ENCODE measurements at places on chromosomes 13 and 19.

- DNase-seq, result no peak
These were observed 31.6 kb downstream of the AP1M1 start for GRCh38 chr19:16229322-16229641.

DNA sequence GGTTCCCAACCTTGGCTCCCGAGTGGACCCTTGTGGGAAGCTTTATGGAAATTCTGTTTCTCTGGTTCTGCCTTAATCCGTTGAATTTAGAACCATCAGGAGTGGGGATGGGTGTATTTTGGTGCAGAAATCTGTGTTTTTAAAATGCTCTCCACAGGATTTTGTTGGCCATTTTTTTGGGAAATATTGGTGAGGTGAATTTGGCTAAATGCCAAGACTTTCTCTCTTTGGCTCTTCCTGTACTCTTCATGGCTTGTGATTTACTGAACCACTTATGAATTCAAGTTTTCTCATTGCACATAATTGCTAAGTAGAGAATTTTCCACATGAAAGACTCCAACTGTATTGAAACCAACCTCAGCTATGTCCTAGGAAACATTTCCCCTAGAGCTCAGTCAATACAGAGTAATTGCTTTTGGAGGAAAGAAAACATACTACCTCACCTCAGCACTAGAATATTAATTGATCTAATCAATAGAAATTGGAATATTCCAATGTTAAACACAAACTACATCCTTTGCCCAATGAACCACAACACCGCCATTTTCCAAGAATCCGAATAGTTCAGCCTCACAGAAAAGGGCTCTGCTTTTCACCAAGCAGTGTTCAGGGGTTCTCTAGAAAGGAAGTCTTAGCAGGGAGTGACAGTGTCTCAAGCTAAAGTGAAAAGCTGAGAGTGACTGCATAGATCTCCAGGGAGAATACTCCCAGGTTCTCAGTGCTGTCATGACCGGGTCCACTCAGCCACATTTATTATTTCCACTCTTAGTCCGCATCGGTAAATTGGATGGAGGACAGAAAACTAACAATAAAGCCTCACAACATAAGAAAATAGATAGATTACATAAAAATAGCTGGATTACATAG, 60.3 kb downstream of the ERCC5 start:
- no peak for DNase-seq

DNA sequence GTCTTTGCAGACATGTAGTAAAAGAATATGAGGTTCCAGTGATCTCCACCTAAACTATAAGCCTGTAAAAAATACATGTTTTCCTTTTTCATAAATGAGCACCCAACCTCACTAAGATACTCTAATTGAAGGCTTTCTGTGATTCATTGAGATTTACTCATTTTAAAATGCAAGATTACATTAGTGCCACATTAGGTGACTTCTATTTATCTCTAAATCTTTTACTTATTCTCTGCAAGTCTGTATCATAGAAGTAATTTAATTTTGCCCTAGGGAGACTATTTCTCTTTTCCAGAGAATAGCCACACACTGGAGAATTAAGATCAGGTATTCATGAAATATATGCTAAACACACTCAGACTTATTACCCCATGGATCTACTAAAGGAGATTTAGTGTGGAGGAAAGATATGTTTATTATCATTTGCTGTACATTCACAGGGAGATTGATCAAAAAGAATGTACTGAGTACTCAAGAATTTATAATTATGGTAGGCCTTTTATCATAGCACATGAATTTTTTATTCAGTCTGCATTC, 290.2 kb upstream of the ATXN8OS start:
- no peak for DNase-seq

GRCh38 chr19:5651361-5651760, 28.5 kb downstream of the SAFB start:
- no peak for DNase-seq

GRCh38 chr13:59879281-59879680, 284.4 kb downstream of the DIAPH3 start:
- no peak for DNase-seq

DNA sequence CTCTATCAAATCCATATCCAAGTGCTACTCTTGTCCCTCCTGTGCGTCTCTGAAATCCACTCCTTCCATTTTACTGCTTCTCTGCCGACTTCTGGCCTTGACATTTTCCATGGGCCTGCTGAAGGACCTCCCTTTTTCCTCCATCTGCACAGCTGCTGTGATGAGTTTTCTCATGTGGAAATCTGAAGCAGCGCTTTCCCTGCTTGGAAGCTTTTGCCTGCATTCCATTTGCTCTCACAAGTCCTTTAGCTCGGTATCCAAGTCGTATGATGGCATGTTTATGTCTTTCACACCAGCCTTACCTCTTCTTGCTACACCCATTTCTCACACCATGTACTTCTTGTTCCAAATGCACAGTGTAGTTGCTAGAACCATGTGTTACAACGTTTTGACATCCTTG, 328.2 kb downstream of the GPC5 start:
- DNase-seq, result no peak

DNA sequence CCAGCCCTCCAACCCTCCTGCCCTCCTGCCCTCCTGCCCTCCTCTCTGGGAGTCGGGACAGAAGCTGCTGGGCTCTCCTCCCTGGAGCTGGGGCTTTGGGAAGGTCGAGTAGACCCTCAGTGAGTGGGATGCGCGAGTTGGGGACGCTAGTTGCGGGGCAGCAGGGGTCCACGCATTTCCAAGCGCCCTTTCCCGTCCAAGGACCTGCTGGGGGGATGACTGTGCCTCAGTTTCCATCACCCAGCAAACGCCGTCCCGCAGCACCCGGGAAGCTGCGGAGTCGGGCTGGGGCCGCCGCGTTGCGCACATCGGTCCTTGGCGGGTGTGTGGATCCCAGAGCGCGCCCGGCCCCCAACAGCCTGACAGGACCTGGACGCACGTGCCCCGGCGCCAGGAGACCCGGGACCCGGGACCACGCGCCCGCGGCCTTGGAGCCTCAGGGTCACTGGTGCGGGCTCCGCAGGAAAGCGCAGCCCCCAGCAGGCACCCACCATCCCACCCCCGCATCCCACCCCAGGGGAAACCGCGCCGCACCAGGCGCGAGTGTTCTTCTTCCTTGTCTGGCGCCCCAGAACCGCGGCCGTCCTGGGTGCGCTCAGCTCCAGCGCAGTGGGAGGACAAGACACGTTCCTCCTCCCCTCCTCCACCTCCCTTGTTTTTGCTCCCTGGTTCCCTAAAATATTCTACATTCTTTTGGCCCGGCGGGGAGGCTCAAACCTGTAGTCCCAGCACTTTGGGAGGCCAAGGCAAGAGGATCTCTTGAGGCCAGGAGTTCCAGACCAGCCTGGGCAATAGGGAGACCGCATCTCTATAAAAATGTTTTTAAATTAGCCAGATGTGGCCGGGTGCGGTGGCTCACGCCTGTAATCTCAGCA, 9.2 kb downstream of the ONECUT3 start:
- no peak for DNase-seq

DNA sequence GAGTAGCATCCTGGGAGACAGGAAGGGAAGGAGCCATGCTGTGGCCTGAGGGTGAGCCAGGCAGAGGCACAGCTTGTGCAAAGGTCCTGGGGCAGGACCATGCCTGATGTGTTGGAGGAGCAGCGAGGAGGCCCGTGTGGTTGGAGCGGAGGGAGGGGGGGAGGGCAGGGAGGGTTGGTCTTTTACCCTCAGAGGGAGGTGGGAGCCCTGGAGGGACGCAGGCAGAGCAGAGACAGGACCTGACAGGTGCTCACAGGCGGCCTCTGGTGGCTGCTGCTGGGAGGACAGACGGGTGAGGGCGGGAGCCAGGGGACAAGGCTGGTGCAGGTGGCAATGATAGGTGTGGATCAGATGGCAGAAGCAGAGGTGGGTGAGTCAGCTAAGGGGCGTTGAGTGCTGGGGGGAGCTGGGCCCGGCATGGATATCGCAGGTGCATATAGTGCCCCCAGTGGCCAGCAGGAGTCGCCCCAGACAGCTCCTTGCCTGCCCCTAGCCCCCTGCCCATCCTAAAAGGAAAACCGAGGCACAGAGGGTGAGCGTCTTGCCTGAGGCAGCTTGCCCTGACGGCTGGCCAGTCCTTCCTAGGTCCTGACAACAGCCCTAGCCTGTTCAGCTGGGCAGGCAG, 9.8 kb upstream of the GNA15 start:
- DNase-seq, result peak; percentile 32

GRCh38 chr13:113729187-113730019, 29.6 kb upstream of the TMEM255B start:
- DNase-seq, result no peak

DNA sequence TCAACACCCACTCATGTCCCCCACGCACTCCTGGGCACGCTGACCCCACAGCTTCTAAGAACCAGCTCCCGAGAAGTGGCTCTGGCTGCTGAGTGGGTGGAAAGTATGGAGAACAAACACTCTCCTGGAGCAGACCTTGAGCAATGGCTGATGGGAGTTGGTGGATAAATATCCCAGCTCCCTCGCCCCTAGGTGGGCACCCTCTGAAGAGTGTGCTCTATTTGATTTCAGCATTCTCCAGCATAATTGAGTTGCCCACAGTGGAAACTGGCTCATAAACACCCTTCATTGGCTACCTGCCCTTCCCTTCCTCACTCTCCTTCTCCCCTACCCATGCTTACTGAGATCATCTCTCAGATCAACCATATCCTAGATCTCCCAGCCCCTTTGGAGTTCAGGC, 41.5 kb upstream of the ADGRE5 start:
- DNase-seq, result no peak
